ENCODE measurements at places on chromosomes 4 and X. TPM values are rescaled to one million over a fixed set of nuclear protein-coding genes. Genes with fewer than 3 reads are reported as not detected.

Gene SLAIN2
- 7.5 TPM for polyA plus RNA-seq

Gene LRP2BP
- 1.1 TPM for polyA plus RNA-seq

- DNase-seq = no peak
Measured at GRCh38 chr4:76614589-76614988, 179.6 kb downstream of the SHROOM3 start.

DNA sequence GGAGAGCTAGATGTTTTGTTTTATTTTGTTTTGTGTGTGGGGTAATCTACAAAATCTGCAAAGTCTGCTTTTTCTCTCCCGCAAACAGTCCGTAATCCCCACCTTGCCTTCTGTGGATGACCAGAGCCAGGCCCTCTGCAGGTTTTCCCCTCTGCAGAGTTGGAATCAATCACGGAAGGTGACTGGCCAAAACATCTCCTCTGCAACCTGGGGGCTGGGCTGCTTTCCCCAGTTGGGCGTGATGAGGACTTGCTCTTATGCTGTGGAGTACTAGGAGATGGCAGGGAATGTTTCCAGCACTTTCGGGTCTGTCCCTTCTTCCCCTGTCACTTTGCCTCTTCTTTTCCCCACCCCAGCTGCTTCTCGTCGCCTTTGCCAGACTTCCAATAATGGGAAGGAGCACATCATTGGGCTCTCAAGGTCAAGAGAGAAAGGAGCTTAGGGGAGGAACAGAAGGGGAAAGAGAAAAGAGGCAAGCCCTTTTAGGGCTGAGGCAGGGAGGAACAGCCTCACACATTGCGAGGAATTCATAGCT lies 1.1 kb downstream of the TMEM35A start:
- DNase-seq = no peak

DNA sequence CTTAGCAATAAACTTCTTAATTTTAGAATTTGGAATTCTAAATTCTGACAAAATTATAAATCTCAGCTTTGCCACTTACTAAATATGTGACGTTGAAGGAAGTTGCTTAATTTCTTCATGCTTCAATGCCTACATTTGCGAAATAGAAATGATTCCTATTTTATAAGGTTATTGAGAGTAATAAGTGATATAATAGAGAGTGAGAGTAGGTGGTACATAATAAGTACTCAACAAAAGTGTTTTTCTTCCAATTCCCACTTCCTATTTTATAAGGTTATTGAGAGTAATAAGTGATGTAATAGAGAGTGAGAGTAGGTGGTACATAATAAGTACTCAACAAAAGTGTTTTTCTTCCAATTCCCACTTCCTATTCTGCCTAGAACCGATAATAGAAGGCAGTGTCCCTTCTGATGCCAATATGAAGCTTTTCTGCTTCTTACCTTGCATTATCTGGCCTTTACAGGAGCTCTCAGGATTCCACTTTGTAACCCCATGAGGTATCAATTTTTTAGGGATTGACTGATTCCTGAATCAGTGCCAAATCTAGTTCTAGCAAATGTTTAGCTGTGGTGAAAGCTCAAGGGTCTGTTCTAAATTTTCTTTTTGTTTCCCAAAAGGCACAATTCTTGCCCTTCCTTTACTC lies 31.4 kb downstream of the VSIG4 start:
- no peak for DNase-seq

GRCh38 chrX:99795495-99795894 lies 614.6 kb downstream of the PCDH19 start:
- no peak for DNase-seq

GRCh38 chr4:119142833-119143232 lies 7.2 kb downstream of the MYOZ2 start:
- no peak for DNase-seq

GRCh38 chr4:17597517-17597916 lies 16.9 kb upstream of the MED28 start:
- DNase-seq = no peak

DNA sequence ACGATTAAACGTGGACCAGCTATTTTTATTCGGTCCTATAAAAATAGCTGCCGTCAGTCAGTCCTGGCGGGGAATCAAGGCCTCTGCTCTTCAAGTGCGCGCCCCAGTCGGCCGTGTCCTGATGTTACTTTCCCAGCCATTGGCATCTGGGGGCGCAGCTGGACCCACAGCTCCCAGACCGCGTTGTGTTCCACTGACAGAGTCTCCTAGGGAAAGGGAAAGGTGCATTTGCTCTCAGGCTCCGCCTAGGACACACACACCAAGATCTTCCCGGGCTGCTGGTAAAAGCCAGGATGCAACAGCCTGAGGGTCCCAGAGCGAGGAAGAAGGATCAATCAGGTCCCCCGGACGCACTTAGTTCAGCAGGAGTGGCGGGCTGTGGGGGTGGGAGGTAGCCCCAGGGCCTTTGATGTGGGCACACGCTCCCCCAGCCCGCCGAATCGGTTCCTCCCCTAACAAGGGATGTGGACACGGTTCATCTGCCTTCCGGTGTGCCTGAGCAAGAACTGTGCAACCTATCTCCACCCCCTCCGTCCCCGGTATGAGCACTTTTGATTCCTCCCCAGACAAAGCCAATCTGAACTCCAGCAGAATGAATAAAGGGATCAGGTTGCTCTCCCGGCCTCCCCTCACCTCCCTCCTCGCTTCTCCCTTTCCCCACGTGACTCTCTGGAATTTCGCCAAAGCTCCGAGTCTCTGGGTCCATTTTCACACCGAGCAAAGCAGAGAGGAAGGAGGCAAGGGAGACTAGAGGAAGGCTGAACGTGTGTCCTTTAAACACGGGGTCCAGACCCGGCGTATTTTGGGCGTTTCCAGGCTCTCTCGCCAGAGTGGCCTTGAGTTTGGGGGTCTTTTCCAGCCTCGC lies 626 bp upstream of the FRAS1 start:
- DNase-seq = peak; percentile 76

- no peak for DNase-seq
Measured at GRCh38 chr4:37258221-37258620, 13.7 kb downstream of the NWD2 start.

- DNase-seq = no peak
Measured at GRCh38 chrX:7447801-7448499, 300.0 kb upstream of the PUDP start.
